ENCODE measurements at places on chromosomes 4 and X. TPM values are rescaled to one million over a fixed set of nuclear protein-coding genes. Genes with fewer than 3 reads are reported as not detected.

The KIT gene
- total RNA-seq: 0.17 TPM

The MFAP3L gene
- 0.50 TPM for total RNA-seq

The KCTD8 gene
- not detected for total RNA-seq

The IDUA gene
- 1.0 TPM for total RNA-seq

The CT83 gene
- total RNA-seq: not detected

The WAS gene
- total RNA-seq: 0.17 TPM

The SLC49A3 gene
- 2.1 TPM for total RNA-seq

The SCML1 gene
- 6.1 TPM for total RNA-seq

The CENPVL1 gene
- not detected for total RNA-seq

The ZFP92 gene
- 0.15 TPM for total RNA-seq

The DMRTC1B gene
- total RNA-seq: not detected

The FTSJ1 gene
- total RNA-seq: 82.4 TPM

The SLC9A6 gene
- total RNA-seq: 15.0 TPM

The NWD2 gene
- not detected for total RNA-seq

The FUNDC1 gene
- total RNA-seq: 14.1 TPM

The RAB41 gene
- total RNA-seq: not detected

The GRIA3 gene
- total RNA-seq: not detected

The C4orf54 gene
- total RNA-seq: not detected

The SSX2B gene
- total RNA-seq: not detected

The PABPC1L2B gene
- not detected for total RNA-seq

The MAPK10 gene
- total RNA-seq: 4.0 TPM

The SOD3 gene
- 4.5 TPM for total RNA-seq

The TMPRSS11A gene
- not detected for total RNA-seq

The TMPRSS11B gene
- total RNA-seq: not detected

The CHRDL1 gene
- 0.67 TPM for total RNA-seq

The AWAT2 gene
- total RNA-seq: not detected

The SOWAHB gene
- not detected for total RNA-seq

The FAM114A1 gene
- total RNA-seq: 243 TPM

The ZNF711 gene
- 1.6 TPM for total RNA-seq

The DGAT2L6 gene
- total RNA-seq: not detected

The ZXDA gene
- total RNA-seq: 2.2 TPM

The PCDH7 gene
- 39.3 TPM for total RNA-seq

The PSAPL1 gene
- not detected for total RNA-seq

The LSM6 gene
- total RNA-seq: 50.3 TPM

The TMEM31 gene
- total RNA-seq: not detected

The MAGEC2 gene
- not detected for total RNA-seq

The IGSF1 gene
- total RNA-seq: under 0.01 TPM

The GRID2 gene
- 0.15 TPM for total RNA-seq

The APELA gene
- not detected for total RNA-seq

The HSFX4 gene
- not detected for total RNA-seq

The H2BW2 gene
- not detected for total RNA-seq

The CLIC2 gene
- not detected for total RNA-seq

The HPGDS gene
- total RNA-seq: not detected

The PFKFB1 gene
- total RNA-seq: 0.45 TPM

The OPN1LW gene
- not detected for total RNA-seq

The CFI gene
- 1.3 TPM for total RNA-seq

The MAGEC1 gene
- total RNA-seq: not detected

The MAGEA9 gene
- not detected for total RNA-seq

The ZNF157 gene
- total RNA-seq: not detected

The SLITRK2 gene
- under 0.01 TPM for total RNA-seq

The DUSP21 gene
- not detected for total RNA-seq

The RAI2 gene
- 1.0 TPM for total RNA-seq

The UGT2B11 gene
- not detected for total RNA-seq

The FANCB gene
- total RNA-seq: 3.9 TPM

The PRPS1 gene
- total RNA-seq: 27.1 TPM

The P2RY4 gene
- total RNA-seq: 0.15 TPM
